ENCODE measurements at places on chromosomes 5 and 9.

DNA sequence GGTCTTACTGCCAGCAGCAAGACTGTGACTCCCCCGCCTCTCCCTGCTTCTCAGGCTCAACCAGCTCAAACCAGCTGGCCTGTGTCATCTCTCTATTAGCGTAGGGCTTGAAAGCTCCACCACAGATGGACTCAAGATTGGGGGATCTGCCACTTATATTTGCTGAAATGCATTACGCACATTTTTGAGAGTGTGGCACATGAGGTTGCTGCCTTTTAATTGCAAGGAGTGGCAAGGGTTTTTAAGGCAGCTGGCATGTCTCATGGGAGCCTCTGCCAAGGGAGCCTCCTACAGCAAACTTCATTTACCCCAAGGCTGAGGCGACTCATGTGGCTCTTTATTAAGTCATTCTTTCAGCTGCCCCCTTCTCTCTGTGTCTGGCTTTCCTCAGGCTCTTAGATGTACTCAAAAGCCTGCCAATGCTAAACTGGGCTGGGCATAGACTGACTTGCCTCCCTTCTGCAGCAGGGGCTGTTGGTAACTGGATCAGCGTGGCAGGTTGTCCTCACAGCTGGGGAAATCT is 219.3 kb downstream of the SMARCA2 start:
- peaks cover 17% of the 10 kb centered on the region for H3K4me1 ChIP-seq
- no peak overlapping the region for H3K27ac ChIP-seq
- no peak for DNase-seq
- no peak overlapping the region for H3K4me3 ChIP-seq
- no peaks in the 10 kb centered on the region for H3K27me3 ChIP-seq

- DNase-seq, result no peak
- H3K4me3 ChIP-seq, result no peak overlapping the region
- peaks cover 17% of the 10 kb centered on the region for H3K4me1 ChIP-seq
- peaks cover 15% of the 10 kb centered on the region for H3K36me3 ChIP-seq
- no peaks in the 10 kb centered on the region for H3K27me3 ChIP-seq
Observed at GRCh38 chr5:33441241-33442177, 744 bp downstream of the TARS1 start.

DNA sequence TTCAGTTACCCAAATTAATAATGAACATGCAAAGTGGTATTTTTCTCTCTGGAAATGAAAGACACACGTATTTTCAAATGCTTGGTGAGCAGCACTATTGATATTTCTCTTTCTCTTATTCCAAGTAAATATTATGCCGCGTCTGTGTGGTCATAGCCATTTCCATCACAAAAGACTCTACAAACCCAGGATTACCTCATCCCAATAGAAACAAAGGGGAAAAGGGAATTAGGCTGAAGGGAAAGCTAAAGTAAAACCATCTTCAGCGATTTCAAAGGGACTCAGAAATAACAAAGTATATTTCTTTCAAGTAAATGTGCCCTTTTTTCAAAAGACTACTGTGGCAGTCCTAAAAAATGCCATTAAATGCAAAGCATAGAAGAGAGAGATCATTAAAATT is 62.0 kb upstream of the FST start:
- no peak overlapping the region for H3K4me3 ChIP-seq
- peaks cover 8% of the 10 kb centered on the region for H3K27me3 ChIP-seq
- H3K27ac ChIP-seq, result no peak overlapping the region
- no peak for DNase-seq

DNA sequence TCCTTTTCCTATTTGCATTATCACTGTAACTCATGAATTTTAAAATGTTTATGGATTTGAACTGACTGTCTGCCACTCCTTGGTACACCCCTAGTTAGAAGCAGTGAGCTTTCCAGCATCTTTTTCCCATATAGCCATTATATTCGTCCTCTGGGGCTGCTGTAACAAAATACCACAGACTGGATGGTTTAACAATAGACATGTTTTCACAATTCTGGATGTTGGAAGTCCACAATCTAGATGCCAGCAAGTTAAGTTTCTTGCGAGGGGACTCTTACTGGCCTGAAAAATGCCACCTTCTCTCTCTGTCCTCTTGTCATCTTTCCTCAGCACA is 530.0 kb downstream of the SEMA5A start:
- H3K27ac ChIP-seq, result no peak overlapping the region
- peaks cover 3% of the 10 kb centered on the region for H3K27me3 ChIP-seq
- H3K4me1 ChIP-seq, result peaks cover 17% of the 10 kb centered on the region
- no peak overlapping the region for H3K4me3 ChIP-seq
- no peak for DNase-seq
- no peaks in the 10 kb centered on the region for H3K36me3 ChIP-seq

- no peaks in the 10 kb centered on the region for H3K27me3 ChIP-seq
- H3K4me1 ChIP-seq, result no peaks in the 10 kb centered on the region
- DNase-seq, result no peak
- H3K27ac ChIP-seq, result no peak overlapping the region
- H3K36me3 ChIP-seq, result no peaks in the 10 kb centered on the region
Observed at GRCh38 chr5:54243483-54244080, 66.8 kb downstream of the ARL15 start.

DNA sequence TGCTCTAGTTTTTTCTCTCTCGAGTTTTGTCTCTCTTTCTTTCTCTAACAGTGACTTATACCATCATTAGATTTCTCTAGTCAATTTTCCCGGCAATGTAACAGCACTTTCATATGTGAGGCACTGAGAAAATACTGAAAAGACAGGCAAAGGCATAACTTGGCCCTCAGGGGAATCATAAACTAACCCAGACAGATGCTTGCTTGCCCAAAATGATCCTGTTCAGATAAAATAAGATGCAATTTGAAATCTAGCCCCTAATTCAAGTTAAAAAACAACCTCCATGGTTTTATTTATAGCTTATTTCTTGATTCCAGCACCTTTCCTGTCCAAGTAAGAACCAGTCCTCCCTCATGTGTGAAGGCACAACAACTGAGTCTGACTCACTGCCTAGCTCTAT is 294.6 kb downstream of the GAS1 start:
- H3K4me1 ChIP-seq, result peaks cover 5% of the 10 kb centered on the region
- H3K36me3 ChIP-seq, result no peaks in the 10 kb centered on the region
- no peak overlapping the region for H3K4me3 ChIP-seq
- no peak for DNase-seq

DNA sequence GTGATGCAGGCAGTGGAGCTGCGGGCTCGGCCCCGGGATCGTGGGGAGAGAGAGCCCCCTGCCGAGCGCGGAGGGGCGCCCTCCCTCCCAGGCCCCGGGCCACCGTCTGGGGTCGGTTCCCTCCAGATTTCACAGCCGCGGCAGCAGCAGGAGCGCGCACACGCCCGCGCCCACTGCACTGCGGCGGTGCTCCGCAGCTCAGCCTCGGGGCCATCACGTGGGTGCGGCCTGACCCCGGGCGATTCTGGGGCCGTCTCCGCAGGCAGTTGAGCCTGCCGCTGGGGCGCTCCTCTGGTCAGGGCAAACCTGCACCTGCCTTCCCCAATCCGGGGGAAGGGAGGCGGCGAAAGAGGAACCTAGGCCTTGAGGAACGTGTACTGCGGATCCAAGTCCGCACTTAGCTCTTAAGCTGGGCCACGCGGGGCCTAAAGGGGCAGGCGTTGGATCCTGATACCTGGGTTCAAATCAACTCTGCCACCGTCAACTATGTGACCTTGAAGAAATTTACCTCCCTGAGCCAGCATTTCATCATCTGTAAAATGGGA is 9.4 kb upstream of the DELE1 start:
- H3K27me3 ChIP-seq, result peaks cover 57% of the 10 kb centered on the region
- H3K4me3 ChIP-seq, result peak overlapping the region; percentile 67
- no peaks in the 10 kb centered on the region for H3K36me3 ChIP-seq
- H3K4me1 ChIP-seq, result peaks cover 10% of the 10 kb centered on the region
- no peak for DNase-seq
- no peak overlapping the region for H3K27ac ChIP-seq

DNA sequence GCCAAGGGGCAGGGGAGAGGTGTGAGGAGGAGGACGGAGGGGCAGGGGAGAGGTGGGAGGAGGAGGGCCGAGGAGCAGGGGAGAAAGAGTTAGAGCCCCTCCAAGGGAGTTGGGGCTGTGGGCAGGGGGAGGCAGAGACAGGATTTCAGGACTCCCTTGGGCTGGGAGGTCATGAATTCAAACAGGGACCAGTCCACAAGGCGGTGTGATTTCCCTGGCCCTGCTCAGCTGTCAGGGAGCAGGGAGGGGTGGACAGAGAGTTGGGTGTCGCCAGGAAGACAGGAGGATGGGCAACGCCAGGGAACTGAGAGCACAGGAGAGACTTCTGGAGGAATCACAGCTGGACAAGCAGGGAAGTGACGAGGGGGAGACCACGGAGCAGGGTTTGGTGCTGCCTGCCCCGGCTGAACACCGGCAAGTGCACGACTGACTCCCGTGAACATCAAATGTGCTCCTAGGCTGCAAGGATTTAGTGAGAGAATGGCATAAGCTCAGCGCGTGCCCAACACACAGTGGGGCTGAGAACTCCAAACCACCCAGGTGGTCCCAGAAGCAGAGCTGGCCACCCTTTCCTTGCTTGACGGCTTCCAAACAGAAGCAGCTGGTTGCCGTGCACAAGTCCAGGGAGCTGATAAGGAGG is 17.8 kb upstream of the OLFM1 start:
- H3K27me3 ChIP-seq, result peaks cover 70% of the 10 kb centered on the region
- no peaks in the 10 kb centered on the region for H3K36me3 ChIP-seq
- no peak overlapping the region for H3K4me3 ChIP-seq
- H3K27ac ChIP-seq, result no peak overlapping the region
- no peaks in the 10 kb centered on the region for H3K4me1 ChIP-seq

DNA sequence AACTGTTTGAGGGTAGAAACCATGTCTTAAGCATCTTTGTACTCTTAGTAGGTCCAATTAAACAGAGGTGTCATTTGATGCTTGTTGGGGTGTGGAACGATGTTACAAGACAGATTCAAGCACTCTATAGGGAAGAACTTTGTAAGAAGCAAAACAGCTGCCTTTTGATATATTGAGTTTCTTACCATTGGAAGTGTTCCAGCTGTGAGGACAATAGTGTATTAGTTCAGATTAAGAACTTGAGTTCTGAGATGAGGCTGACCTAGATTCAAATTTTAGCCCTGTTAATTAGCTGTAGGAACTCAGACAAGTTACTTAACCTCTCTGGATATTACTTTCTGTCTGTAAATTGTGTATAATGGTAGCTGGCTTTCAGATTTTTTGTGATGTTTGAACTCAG is 19.6 kb upstream of the ZNF462 start:
- no peak overlapping the region for H3K4me3 ChIP-seq
- H3K36me3 ChIP-seq, result no peaks in the 10 kb centered on the region
- no peak overlapping the region for H3K27ac ChIP-seq
- no peaks in the 10 kb centered on the region for H3K4me1 ChIP-seq

- peaks cover 11% of the 10 kb centered on the region for H3K4me1 ChIP-seq
- H3K4me3 ChIP-seq, result no peak overlapping the region
- peaks cover 16% of the 10 kb centered on the region for H3K36me3 ChIP-seq
- H3K27me3 ChIP-seq, result no peaks in the 10 kb centered on the region
Observed at GRCh38 chr5:79295029-79295428, 59.1 kb downstream of the JMY start.

- H3K27ac ChIP-seq, result no peak overlapping the region
- DNase-seq, result no peak
- no peaks in the 10 kb centered on the region for H3K27me3 ChIP-seq
- H3K36me3 ChIP-seq, result no peaks in the 10 kb centered on the region
- no peaks in the 10 kb centered on the region for H3K4me1 ChIP-seq
Observed at GRCh38 chr5:115369430-115370144, 73.1 kb upstream of the CCDC112 start.

- no peak overlapping the region for H3K4me3 ChIP-seq
- H3K36me3 ChIP-seq, result no peaks in the 10 kb centered on the region
- DNase-seq, result no peak
- peaks cover 34% of the 10 kb centered on the region for H3K4me1 ChIP-seq
Observed at GRCh38 chr5:159058716-159059636, 40.7 kb downstream of the EBF1 start.

- no peak for DNase-seq
- H3K4me3 ChIP-seq, result peak overlapping the region; percentile 27
- H3K27ac ChIP-seq, result no peak overlapping the region
- H3K4me1 ChIP-seq, result peaks cover 44% of the 10 kb centered on the region
- H3K27me3 ChIP-seq, result no peaks in the 10 kb centered on the region
Observed at GRCh38 chr5:92909602-92909962, 671.4 kb downstream of the NR2F1-AS1 start.

- peaks cover 12% of the 10 kb centered on the region for H3K4me1 ChIP-seq
- no peaks in the 10 kb centered on the region for H3K27me3 ChIP-seq
- H3K36me3 ChIP-seq, result peaks cover 26% of the 10 kb centered on the region
- no peak for DNase-seq
Observed at GRCh38 chr5:134174841-134175839, 1.6 kb downstream of the SKP1 start.

DNA sequence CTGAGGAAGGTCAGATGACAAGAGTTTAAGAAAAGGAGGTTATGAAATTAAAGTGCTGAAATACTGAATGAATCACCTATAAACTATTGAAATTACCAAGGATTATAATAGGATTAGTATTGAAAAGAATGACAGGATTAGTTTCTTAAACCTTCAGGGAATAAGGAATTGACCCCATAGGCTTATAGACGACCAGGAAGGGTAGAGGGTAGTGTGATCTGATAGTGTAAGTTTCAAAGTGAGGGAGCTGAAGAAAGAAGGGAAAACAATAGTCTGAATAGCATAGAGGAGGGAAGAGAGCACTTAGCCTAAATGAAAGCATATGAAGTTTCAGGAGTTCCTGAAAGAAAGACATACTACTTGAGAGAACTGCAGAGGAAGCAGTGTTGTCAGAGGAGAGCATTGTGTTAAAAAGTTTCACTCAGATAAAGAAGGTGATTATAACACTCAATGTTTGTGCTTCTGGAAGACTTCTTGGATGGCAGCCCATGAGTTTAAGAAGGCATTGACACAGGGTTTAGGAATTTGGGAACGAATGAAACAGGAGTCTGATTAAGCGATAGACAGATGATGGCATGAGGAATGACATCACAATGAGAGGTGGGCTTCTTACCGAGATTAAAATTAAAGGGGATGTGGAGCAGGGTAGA is 557.9 kb upstream of the GRAMD2B start:
- no peak overlapping the region for H3K27ac ChIP-seq
- H3K4me1 ChIP-seq, result peaks cover 1% of the 10 kb centered on the region
- no peak for DNase-seq
- H3K27me3 ChIP-seq, result peaks cover 2% of the 10 kb centered on the region
- H3K4me3 ChIP-seq, result no peak overlapping the region

GRCh38 chr9:93886911-93887310 is 68.2 kb downstream of the BARX1 start:
- H3K27me3 ChIP-seq, result peaks cover under 1% of the 10 kb centered on the region
- H3K4me3 ChIP-seq, result no peak overlapping the region
- no peak for DNase-seq
- no peak overlapping the region for H3K27ac ChIP-seq
- no peaks in the 10 kb centered on the region for H3K36me3 ChIP-seq
- H3K4me1 ChIP-seq, result peaks cover 18% of the 10 kb centered on the region

DNA sequence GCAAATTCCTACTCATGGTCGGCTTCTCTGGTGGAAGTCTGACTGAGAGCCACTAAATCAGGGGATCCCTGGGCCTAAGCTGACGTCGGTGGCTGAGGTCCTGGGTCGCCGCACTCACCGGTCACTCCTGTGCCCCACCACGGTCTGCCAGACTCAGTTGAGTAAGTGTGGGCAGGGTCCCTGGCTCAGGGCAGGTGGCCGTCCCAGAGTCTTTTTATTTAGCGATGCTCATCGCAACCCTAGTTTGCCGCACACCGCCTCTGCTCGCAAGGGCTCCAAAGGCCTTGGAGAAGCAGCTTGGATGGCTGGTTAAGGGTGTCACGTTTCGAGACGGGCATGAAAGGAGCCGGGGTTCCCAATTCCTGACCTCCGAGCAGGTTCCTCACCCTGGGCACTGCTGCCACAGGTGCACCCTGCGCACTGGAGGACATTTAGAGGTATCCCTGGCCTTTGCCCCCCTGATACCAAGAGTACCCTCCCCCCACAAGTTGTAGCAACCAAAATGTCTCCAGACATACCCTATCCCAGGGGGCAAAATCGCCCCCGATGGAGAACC is 59.9 kb downstream of the NSUN2 start:
- no peak overlapping the region for H3K4me3 ChIP-seq
- DNase-seq, result peak; percentile 55
- no peaks in the 10 kb centered on the region for H3K4me1 ChIP-seq
- H3K36me3 ChIP-seq, result no peaks in the 10 kb centered on the region

All from type B pancreatic cell (in vitro differentiated cells).